Natural killer cell (primary cell): ENCODE measurements at places on chromosomes 4 and X. TPM values are rescaled to one million over a fixed set of nuclear protein-coding genes. Genes with fewer than 3 reads are reported as not detected.

DNA sequence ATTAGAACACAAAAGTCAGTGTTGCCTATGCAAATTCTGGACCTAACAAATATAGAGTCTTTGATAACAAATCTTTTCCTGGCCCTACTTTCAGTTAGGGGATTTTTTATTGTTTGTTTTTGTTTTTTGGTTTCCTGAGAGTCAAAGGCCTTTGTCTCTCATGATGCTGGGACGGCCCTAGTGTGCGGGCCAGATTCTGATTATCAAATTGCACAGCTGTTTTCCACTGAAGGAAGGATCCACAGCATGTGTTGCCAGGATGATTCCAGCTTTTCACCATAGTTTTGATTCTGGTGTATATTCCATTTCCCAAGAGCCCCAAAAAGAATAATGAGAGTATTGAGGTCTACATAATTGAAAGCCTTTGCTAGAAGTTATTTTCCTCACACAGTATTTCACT is 248.2 kb downstream of the CAMK2D start:
- no peaks in the 10 kb centered on the region for H3K4me1 ChIP-seq
- no peak overlapping the region for H3K4me3 ChIP-seq
- DNase-seq = no peak
- no peak overlapping the region for H3K27ac ChIP-seq
- peaks cover 55% of the 10 kb centered on the region for H3K36me3 ChIP-seq

CRMP1 gene
- not detected for total RNA-seq

ADH4 gene
- not detected for total RNA-seq

PRDM8 gene
- 6.0 TPM for total RNA-seq

TXK gene
- 225 TPM for total RNA-seq

GRCh38 chrX:45619290-45619689 is 418.6 kb upstream of the DIPK2B start:
- no peaks in the 10 kb centered on the region for H3K4me1 ChIP-seq
- H3K4me3 ChIP-seq = no peak overlapping the region
- no peaks in the 10 kb centered on the region for H3K27me3 ChIP-seq
- no peak for DNase-seq
- no peak overlapping the region for H3K27ac ChIP-seq
- H3K36me3 ChIP-seq = no peaks in the 10 kb centered on the region

NPNT gene
- total RNA-seq = not detected

DNA sequence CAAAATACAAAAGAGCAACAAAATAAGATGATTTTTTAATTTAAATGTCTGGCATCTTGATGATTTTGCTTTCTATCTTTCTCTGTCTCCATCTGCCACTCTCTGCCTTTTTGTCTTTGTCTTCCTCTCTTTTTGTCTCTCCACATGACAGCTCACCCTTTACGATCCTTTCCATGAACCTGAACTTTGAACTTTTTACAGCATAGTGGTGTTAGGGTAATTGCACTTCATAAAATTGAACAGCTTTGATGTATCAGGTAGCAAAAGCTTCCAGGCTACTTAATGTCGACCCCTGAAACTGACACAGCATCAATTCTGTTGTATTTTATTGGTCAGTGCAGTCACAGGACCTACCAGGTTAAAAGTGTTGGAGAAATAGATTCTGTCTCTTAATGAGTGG is 1517.0 kb downstream of the ADGRL3 start:
- no peaks in the 10 kb centered on the region for H3K4me1 ChIP-seq
- H3K27me3 ChIP-seq = no peaks in the 10 kb centered on the region
- no peak for DNase-seq
- no peak overlapping the region for H3K4me3 ChIP-seq
- no peaks in the 10 kb centered on the region for H3K36me3 ChIP-seq

HSFX3 gene
- not detected for total RNA-seq

DNA sequence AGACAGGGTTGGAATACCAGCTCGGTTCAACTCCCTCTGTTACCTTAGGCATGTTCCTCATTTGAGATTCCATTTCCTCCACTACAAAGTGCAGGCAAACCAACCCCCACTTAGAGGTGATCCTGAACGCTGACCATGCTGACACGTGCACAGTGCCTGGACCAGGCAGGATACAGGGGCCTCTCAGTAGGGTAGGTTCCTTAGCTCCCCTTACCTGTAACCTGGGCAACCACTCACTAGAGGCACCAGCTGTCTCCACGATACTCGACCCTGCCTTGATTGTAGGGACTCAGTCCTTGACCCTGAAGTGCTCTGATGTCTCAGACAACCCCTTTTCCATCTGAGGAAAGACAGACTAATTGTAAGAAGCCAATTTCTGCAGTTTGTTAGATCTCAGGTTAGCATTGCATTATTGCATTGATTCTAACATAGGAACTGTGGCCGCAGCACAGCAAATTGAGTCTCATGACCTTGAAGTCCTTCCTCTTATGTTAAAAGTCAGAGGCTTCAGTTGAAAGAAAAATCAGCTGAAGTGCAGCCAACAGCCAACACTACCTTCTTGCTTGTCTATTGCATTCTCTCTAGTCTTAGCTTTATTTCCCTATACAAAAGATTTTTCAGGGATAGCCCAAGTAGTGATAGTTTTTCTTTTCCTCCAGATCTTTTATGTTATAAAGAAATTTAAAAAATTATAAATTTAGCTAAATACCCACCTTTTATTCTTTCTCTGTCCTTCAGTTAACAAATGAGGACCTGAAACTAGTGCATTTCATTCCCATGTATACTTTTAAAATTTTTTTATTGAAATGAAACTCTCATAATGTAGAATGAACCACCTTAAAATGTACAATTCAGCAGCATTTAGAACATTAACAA is 11.2 kb upstream of the C1QTNF7 start:
- no peak overlapping the region for H3K4me3 ChIP-seq
- no peak for DNase-seq
- H3K36me3 ChIP-seq = no peaks in the 10 kb centered on the region
- H3K27me3 ChIP-seq = no peaks in the 10 kb centered on the region
- peaks cover 2% of the 10 kb centered on the region for H3K4me1 ChIP-seq
- no peak overlapping the region for H3K27ac ChIP-seq

- no peaks in the 10 kb centered on the region for H3K4me1 ChIP-seq
- no peak overlapping the region for H3K4me3 ChIP-seq
- no peaks in the 10 kb centered on the region for H3K27me3 ChIP-seq
- DNase-seq = no peak
- H3K36me3 ChIP-seq = no peaks in the 10 kb centered on the region
Measured at GRCh38 chr4:106019771-106020170, 124.5 kb downstream of the NPNT start.

DNA sequence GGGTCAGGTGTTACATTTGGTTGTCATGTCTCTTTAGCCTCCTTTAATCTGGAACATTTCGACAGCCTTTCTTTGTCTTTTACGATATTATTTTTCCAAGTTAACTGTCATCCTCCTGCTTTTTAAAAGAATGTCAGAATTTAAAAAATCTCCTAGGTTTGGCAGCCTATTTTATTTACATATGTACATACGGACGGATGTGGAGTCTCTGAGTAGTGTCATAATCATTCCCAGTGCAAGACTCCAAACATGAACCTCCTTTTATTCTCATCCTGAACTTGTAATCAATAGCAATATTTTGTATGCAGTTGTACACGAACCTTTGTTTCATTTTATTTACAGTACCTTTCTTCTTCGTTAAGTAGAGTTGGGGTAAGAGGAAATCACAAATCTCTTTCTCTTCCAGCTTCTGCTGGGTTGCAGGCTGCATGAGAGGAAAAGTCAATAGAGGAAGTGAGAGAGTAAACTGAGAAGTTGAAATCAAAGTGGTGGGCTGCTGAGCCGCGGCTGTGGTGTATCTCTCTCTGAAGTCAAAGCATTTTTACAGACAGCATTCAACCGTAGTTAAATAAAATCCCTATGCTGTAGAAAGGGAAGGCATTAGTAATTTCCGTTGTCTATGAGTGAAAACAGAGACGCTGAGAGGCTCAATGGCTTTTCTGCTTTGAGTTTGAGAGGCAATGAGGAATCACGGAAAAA is 53.9 kb upstream of the RPS6KA3 start:
- H3K36me3 ChIP-seq = no peaks in the 10 kb centered on the region
- no peaks in the 10 kb centered on the region for H3K27me3 ChIP-seq
- no peak overlapping the region for H3K4me3 ChIP-seq
- peak overlapping the region; percentile 30 for H3K27ac ChIP-seq
- peak; percentile 38 for DNase-seq
- peaks cover 8% of the 10 kb centered on the region for H3K4me1 ChIP-seq
